ENCODE measurements at places on chromosomes 4 and X.

- DNase-seq = no peak
Measured at GRCh38 chr4:158068068-158068467, 104.8 kb downstream of the GASK1B start.

DNA sequence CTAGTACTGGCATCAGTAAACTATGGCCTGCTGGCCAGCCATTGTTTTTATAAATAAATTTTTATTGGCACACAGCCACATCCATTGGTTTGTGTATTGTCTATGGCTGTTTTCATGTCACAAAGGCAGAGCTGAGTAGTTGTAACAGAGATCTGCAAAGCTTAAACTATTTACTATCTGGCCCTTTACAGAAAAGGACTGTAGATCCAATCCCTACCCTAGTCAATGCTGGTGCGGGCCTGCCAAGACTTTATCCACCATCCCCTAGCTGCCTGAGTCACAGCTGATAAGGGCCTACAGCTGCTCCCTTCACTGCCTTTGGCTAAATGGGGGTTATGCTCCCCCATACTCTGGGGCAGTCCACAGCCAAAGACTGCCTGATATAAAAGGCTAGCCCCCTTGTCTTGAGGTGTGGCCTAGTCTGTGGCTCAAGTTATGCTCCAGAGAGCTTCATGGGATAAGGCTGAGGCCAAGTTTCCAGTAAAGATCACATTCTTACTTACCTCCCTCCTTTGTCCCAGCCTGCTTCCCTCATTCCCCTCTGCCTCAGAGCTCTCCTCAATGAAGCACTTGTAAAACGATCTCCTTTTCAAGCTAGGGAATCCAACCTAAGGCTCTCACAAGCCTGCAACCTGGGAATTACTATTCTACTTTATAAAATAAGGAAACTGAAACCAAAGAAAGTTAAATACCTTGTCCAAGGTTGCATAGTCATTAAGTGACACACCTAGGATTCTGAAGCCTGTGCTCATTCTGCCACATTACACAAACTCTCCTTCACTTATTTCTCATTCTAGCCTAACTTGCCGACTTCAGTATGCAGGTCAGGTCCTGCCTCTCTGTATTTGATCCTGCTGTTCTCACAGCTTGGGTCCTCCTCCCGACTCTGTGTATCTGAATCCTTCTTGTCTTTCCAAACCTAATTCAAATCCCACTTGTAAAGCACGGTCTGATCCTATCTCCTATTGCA lies 20.7 kb downstream of the ACE2 start:
- no peak for DNase-seq

DNA sequence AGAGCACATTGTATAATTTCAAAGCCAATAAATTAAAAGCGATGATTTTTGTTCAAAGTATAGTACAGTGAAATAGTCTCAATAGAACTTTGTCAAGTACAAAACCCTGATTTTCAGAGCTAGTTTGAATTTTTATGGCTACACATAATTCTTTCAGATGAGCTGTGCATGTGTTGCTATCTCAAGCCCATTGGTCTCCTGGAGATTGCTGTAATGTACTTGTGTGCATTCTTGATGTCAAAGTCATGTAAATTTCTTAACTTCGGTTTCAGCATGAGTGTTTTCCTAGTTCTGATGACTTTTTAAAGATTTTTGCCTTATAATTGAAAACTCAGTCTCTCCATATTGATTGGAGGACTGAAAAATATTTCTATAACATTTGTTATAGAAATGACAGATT lies 200.8 kb downstream of the CEP135 start:
- DNase-seq = no peak

GRCh38 chr4:10731690-10732089 lies 47.1 kb upstream of the CLNK start:
- DNase-seq = no peak

- DNase-seq = no peak
Measured at GRCh38 chr4:4780729-4781244, 78.7 kb upstream of the MSX1 start.

GRCh38 chrX:129802863-129803262 lies 23.1 kb downstream of the SASH3 start:
- no peak for DNase-seq

GRCh38 chr4:127403471-127404084 lies 229.2 kb upstream of the INTU start:
- no peak for DNase-seq

DNA sequence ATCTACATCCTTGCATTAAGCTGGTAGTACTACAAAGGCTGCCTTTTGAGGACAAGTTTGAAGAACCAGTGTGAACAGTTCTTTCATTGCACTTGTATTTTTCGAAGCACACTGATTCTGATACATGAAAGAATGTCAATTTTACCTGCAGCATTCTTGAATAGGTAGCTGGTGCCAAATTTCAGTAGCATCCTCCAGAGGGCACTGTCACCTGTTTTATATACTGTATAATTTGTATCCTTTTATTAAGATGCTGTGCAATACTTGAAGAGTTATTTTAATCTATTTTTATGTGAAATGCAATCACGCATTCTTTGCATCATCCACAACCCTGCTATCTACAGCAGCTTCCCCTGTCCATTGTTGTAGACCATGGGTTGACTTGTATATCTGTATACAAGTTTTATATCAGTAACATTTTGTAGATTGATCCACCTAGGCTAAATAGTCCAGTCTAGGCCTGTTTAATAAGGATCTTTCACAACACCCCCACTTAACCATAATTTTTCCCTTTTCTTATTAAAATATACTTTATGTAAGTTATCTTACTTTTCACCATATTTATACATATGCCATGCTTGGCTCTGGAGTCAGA lies 325.7 kb downstream of the PCDH7 start:
- DNase-seq = no peak

GRCh38 chr4:60948008-60948407 lies 252.1 kb upstream of the ADGRL3 start:
- no peak for DNase-seq

- no peak for DNase-seq
Measured at GRCh38 chrX:153601511-153602110, 2.7 kb upstream of the CCNQ start.

- no peak for DNase-seq
Measured at GRCh38 chr4:98289375-98289774, 28.2 kb downstream of the RAP1GDS1 start.

DNA sequence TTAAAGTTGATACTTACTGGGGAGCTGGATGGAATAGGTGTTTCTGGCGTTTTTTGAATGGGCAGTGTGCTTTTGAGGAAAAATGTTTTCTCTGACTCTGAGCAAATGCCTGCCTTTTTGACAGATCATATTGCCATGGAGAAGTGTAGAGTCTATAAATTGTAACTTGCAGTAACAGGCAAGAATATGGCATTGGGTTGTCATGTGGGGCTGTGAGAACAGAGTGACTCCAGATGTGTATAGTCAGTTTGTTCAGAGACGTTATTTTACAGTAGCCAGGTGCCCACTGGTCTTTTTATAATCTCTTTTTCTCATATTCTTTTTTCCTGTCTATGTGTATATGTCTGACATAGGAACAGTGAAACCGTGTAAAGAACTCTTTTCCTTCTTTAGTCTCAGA lies 40.8 kb downstream of the RAPGEF2 start:
- DNase-seq = no peak

- no peak for DNase-seq
Measured at GRCh38 chr4:114378305-114378903, 220.2 kb upstream of the UGT8 start.

DNA sequence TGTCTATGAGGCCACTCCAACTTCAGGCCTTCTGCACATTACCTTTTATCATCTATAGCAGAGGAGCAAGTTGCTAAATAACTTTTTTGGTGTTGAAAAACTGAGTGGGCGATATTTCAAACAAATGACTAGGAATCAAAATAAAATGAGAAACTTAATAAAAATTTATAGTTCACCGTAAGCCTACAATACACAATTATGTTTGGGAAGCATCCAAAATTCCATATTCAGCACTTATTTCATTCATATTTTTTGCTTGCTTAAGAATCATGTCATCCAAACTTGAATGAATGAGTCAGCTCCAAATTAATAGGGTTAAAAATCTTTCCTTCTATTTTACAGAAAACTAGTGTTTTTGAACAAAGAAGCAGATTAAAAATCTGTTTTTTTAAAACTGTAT lies 119.1 kb downstream of the SH3RF1 start:
- DNase-seq = no peak

- peak; percentile 2 for DNase-seq
Measured at GRCh38 chr4:88158489-88159228, at the start of gene ABCG2. Gene ABCG2 (minus strand): TSS chr4:88158639. CDS start chr4:88139995, 18,644 bp downstream.

DNA sequence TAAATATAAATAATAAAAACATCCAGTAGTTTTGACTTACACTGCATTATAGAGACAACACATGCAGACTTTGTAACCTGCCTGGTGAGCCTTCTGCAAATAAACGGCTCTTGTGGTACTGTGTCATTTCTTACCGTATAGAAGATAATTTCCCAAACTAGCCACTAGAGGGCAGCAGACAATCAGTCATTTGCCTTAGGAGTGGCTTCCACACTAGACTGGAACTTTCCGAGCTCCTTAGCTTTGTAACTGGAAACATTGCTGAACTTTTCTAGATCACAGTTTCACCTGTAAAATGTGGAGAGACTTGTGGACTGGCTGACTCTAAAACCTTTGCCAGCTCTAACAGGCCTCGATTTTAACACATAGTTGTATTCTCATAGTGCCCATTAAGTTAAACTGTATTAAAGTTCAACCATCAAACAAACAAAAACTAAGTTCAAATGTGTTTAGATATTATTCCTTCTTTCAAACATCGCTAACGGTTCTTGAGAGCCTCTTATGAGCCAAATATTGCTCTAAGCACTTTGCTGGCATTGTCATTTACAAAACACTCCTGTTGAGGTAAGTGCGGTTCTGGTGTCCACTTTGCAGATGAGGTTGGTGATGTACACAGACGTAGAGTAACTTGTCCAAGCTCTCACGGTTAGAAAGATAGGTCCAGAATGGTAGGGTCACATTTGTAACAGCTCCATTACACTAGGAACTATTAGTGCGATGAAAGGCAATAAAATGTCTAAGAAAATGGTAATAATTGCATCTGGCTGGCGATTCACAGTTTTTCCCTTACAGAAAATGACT lies 345.5 kb downstream of the ANK2 start:
- peak; percentile 21 for DNase-seq

GRCh38 chr4:94689155-94689860 lies 68.4 kb upstream of the BMPR1B start:
- DNase-seq = no peak

DNA sequence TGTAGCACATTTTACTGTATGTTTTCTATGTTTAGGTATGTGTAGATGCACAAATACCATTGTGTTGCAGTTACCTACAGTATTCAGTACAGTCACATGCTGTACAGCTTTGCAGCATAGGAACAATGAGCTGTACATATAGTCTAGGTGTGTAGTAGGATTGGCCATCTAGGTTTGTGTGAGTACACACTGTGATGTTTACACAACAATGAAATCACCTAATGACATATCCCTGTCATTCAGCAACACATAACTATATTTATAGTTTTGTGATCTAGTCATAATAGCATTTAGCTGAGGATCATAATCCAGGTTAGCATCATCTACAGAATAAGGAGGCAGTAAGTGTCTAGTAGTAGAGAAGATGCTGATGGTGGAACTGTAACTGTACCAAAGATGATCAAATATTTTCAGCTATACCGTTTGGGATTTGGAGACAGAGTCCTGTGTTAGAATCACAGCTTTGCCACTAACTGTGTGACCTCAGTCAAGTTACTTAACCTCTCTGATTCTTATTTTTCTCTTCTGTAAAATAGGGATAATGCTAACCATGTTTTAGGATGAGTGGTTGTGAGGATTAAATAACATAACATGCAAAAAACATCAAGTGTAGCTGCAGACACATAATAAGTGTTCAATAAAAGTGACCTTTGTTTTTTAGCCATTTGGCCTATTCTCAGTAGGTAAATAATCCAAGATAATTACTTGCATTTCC lies 73.3 kb downstream of the LIMCH1 start:
- no peak for DNase-seq

DNA sequence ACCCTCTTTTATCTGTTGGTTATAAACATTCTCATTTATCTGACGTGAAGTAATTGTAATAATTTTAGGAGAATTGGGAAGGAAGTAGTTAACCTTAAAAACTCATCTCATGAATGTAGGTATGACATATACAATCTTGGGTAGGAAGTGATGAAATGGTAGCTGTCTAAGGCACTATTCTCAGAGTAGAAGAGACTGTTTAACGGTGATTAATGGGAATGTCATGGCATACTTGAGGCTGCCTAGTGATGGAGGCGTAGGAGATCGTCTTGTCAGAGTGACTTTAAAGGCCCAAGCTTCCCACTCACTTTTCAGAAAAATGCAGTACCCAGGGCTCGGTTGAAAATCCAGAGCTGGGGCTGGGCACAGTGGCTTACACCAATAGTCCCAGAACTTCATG lies 19.4 kb upstream of the AGA start:
- DNase-seq = no peak

DNA sequence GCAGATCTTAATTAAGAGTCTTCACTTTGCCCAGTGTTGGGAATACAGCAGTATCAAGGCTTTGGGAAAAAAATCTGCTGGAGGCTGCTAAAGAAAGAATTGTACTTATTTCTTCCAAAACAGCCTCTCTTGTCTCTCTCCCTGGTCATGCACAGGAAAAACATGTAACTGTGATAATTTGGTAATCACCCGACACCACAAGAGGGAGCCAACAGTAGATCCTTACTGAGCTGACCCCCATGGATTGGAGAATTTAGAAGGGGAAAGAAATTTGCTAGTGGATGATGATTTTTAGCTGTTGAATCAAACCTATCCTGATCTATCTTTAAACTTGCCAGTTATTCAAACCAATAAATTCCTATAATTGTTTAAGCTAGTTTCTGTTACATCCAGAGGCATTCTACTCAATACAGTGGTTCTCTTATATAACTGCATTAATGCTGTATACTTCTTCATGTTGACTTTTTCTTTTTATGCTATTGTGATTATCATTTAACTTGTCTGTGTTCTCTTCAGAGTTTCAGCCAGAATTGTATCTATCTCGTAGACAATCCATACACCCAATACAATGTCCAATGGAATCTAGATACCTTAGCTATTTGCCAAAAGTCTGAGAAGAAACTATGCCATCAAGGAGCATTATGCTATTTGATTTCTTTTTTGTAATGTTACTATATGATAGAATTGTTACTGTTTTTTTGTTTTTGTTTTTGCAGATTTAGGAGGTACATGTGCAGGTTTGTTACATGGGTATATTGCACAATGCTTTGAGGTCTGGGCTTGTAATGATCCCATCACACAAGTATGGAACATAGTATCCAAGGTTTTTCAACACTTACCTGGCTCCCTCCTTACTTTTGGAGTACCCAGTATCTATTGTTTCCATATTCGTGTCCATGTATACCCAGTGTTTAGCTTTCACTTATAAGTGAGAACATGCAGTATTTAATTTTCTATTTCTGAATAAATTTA lies 31.3 kb upstream of the ARHGEF38 start:
- DNase-seq = no peak

GRCh38 chr4:82367438-82368097 lies 6.2 kb downstream of the HNRNPD start:
- no peak for DNase-seq

- DNase-seq = no peak
Measured at GRCh38 chrX:38262715-38263620, 42.3 kb upstream of the SRPX start.

GRCh38 chr4:126221717-126222340 lies 907.1 kb downstream of the FAT4 start:
- no peak for DNase-seq

- DNase-seq = no peak
Measured at GRCh38 chrX:131923614-131924250, 99.4 kb upstream of the STK26 start.

GRCh38 chr4:74873545-74874301 lies 59.2 kb upstream of the PARM1 start:
- DNase-seq = no peak
